ENCODE measurements at places on chromosomes 3 and 15.

- DNase-seq = no peak
Observed at GRCh38 chr3:83230841-83231240, 1469.4 kb upstream of the GBE1 start.

GRCh38 chr3:105538483-105538882 is 171.8 kb downstream of the ALCAM start:
- DNase-seq = no peak

DNA sequence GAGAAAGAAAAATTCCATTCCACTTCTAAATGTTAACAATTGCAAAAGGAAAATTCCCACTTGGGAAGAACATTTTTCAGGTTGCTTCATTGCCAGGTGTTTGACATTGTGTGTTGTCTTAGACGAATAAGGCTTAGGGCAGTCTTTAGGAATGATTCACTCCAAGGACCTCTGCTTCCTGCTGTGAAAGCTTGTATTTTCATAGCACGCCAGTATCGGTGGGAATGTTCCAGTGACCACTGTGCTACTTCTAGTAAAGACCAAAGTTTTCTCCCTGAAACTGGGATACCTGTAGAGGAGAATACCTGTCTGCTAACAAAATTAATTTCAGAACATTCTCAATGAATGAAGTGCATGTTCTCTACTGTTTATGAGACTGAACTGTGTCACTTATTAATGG is 64.1 kb downstream of the CDIN1 start:
- no peak for DNase-seq

DNA sequence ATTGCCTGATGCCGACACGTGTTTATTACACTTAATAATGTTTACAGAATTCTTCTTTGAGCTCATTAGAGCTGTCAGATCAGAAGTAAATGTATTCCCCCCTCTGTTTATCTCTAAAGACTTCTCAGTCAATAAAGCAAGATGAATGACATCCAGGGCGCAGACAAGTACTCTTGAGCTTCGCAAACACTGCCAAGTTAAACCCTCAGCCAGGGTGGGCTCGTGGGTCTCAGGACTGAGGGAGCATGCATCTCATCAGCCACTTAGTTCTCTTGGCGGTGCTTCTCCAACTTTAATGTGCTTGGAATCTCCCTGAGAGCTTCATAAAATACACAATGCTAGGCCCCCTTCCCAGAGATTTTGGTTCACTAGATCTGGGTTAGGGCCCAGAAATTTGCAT is 333.9 kb upstream of the THRB start:
- no peak for DNase-seq

Measured in CD4-positive, alpha-beta T cell treated with Interleukin-17A for 4 hours (primary cell).